Breast epithelium (tissue), 4 donors: ENCODE measurements at places on chromosomes 6 and 20. TPM values are rescaled to one million over a fixed set of nuclear protein-coding genes. Genes with fewer than 3 reads are reported as not detected.

DNA sequence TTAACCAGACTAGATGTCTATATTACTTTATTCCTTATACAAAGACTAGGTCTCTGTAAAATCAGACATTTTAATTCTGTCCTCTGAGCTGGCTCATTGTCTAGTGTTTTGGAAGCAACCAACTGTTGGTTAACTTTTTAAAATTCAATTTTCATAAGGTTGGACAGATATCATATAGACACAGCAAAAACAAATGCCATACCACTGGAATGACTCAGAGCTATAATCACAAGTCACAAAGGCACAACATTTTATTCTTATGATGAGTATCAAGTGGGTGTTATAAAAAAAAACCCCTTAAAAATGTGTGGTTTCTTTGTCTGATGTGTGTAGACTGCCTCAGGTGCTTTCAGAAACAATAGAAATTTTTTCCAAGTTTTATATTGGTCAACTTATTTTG lies 296.2 kb upstream of the MARCKS start:
- H3K27me3 ChIP-seq = no peaks in the 10 kb centered on the region
- no peak overlapping the region for H3K27ac ChIP-seq
- no peak for DNase-seq
- H3K4me3 ChIP-seq = no peak overlapping the region

DNA sequence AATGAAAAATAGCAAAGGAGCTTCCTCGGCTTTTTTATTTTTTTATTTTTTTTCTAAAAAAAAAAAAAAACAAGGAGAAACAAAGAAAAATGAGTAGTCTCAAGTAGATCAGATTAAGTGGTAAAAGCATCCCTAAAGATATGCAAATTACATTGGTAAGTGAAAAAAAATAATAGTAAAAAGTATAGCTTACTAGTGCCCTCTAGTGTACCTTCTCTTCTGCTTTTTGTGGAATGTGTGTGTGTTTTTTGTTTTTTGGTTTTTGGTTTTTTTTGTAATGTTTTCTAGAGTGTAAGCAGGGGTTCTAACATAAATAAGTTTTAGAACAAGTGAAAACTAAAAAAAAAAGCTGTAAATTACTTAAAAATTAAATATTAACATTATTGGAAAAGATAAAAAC lies 1062.0 kb downstream of the HACE1 start:
- H3K36me3 ChIP-seq = no peaks in the 10 kb centered on the region
- DNase-seq = no peak
- no peak overlapping the region for H3K27ac ChIP-seq
- no peaks in the 10 kb centered on the region for H3K27me3 ChIP-seq
- H3K4me3 ChIP-seq = no peak overlapping the region

The C6orf15 gene
- not detected for total RNA-seq

GRCh38 chr20:6909608-6910007 lies 142.1 kb downstream of the BMP2 start:
- H3K36me3 ChIP-seq = no peaks in the 10 kb centered on the region
- H3K4me1 ChIP-seq = no peaks in the 10 kb centered on the region
- H3K27ac ChIP-seq = no peak overlapping the region
- no peak for DNase-seq
- H3K4me3 ChIP-seq = no peak overlapping the region

DNA sequence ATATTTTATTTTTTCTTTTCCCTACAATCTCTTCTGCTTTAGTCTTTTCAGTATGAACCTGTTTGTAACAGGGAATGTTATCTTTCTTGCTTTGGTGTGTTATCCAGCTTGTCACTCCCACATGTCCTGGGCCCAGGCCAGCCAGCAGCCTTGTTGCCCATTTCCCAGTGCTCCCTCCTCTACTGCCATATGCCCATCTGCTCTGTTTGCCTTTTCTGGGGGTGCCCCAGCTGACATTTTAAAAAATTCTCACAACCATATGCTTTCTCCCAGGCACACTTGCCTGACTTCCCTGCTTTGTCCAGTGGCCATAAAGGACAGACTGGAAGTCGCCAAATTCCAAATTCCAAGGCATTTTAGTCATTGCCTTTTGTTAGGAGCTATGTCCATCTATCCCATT lies 23.6 kb upstream of the LMBRD1 start:
- no peaks in the 10 kb centered on the region for H3K27me3 ChIP-seq
- H3K27ac ChIP-seq = no peak overlapping the region
- H3K4me3 ChIP-seq = no peak overlapping the region
- no peaks in the 10 kb centered on the region for H3K4me1 ChIP-seq
- no peaks in the 10 kb centered on the region for H3K36me3 ChIP-seq

GRCh38 chr20:41005361-41005729 lies 23.3 kb upstream of the TOP1 start:
- no peaks in the 10 kb centered on the region for H3K36me3 ChIP-seq
- no peak overlapping the region for H3K4me3 ChIP-seq
- H3K4me1 ChIP-seq = no peaks in the 10 kb centered on the region
- DNase-seq = peak; percentile 90
- H3K27me3 ChIP-seq = no peaks in the 10 kb centered on the region

- DNase-seq = no peak
- H3K27ac ChIP-seq = peak overlapping the region; percentile 16
- no peaks in the 10 kb centered on the region for H3K4me1 ChIP-seq
- no peaks in the 10 kb centered on the region for H3K27me3 ChIP-seq
- no peak overlapping the region for H3K4me3 ChIP-seq
Measured at GRCh38 chr6:121897337-121897760, 461.9 kb downstream of the GJA1 start.

- peak overlapping the region; percentile 100 for H3K27ac ChIP-seq
- H3K27me3 ChIP-seq = no peaks in the 10 kb centered on the region
- H3K4me1 ChIP-seq = peaks cover 76% of the 10 kb centered on the region
- no peak for DNase-seq
- H3K4me3 ChIP-seq = peak overlapping the region; percentile 2
Measured at GRCh38 chr20:31712112-31712553, 10.5 kb downstream of the BCL2L1 start.

The XRN2 gene
- total RNA-seq = 95.7 TPM

- DNase-seq = no peak
- no peaks in the 10 kb centered on the region for H3K36me3 ChIP-seq
- H3K27ac ChIP-seq = no peak overlapping the region
- no peaks in the 10 kb centered on the region for H3K4me1 ChIP-seq
- H3K4me3 ChIP-seq = no peak overlapping the region
Measured at GRCh38 chr6:83815631-83816272, 37.4 kb upstream of the RIPPLY2 start.

The TRIM38 gene
- 11.8 TPM for total RNA-seq

DNA sequence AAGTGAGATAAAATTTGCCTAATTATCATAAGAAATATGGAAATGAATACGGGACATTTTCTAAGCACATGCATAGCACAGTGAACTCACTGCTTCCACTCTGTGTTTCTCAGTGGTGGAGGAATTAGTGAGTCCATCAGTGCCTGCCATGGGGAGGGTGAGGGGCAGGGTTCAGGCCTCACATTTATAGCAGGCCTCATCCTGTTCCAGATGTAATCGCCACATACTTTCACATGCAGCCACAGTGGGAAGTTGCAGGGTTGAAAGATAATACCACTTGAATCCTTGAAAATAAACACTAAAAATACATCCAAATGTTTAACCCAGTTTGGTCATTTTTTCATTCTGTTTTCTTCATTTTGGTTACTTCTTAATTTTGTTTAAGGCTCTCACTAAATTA lies 29.9 kb upstream of the ANKEF1 start:
- no peaks in the 10 kb centered on the region for H3K27me3 ChIP-seq
- H3K36me3 ChIP-seq = no peaks in the 10 kb centered on the region
- H3K4me3 ChIP-seq = no peak overlapping the region
- no peak for DNase-seq

DNA sequence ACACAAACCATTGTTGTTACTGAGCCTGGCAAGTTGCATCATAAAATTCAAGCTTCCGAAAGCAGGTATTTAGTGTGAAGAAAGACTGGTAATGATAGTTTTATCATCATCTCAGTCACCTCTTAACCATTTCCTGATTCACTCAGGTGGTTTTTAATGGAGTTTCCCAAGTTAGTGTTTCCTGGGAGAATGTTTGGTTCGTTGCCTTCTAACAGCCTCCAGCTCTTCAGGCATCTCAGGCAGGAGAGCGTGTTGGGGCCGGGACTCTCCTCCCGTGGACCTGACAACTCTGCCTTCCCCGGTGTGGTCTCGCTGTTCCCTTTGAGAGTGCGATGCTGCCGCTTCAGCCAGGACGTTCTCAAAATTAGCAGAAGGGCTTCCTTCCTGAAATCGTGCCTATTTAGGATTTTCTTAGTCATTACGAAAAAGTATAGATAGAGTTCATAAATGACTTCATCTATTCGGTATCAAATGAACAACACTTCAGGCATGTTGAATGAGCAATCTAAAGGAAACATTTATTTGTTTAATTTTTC lies 105.0 kb upstream of the QKI start:
- H3K4me1 ChIP-seq = no peaks in the 10 kb centered on the region
- no peaks in the 10 kb centered on the region for H3K36me3 ChIP-seq
- no peak overlapping the region for H3K4me3 ChIP-seq
- no peaks in the 10 kb centered on the region for H3K27me3 ChIP-seq

DNA sequence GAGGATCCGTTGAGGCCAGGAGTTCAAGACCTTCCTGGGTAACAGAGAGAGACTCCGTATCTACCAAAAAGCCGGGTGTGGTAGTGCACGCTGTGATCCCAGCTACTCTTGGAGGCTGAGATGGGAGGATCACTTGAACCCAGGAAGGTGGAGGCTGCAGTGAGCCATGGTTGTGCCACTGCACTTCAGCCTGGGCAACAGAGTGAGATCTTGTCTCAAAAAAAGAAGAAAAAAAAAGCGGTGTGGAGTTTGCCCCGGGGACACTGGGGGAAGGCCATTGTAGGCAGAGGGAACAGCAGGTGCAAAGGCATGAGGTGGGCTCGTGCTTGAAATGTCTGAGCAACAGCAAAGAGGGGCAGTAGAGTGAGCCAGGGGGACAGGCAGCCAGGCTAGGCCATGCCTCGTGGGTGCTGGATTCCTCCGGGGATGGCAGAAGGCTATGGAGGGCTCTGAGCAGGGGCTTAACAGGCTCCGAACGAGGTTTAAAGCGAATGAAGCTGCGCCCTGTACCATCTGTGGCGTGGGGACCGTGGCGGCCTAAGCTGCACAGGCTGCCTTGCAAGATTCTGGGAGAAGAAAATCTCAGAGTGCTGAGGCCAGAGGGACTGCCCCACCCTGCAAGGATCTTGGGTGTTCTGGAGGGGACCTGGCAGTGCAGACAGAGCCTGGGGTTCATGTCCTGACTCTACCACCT lies 36.9 kb upstream of the NOL4L start:
- H3K4me3 ChIP-seq = no peak overlapping the region
- DNase-seq = no peak
- H3K4me1 ChIP-seq = no peaks in the 10 kb centered on the region
- no peaks in the 10 kb centered on the region for H3K36me3 ChIP-seq

The HTR1B gene
- 0.15 TPM for total RNA-seq

- no peaks in the 10 kb centered on the region for H3K36me3 ChIP-seq
- no peak overlapping the region for H3K4me3 ChIP-seq
- DNase-seq = no peak
- no peaks in the 10 kb centered on the region for H3K27me3 ChIP-seq
- no peaks in the 10 kb centered on the region for H3K4me1 ChIP-seq
Measured at GRCh38 chr20:54293526-54293925, 85.6 kb downstream of the PFDN4 start.

DNA sequence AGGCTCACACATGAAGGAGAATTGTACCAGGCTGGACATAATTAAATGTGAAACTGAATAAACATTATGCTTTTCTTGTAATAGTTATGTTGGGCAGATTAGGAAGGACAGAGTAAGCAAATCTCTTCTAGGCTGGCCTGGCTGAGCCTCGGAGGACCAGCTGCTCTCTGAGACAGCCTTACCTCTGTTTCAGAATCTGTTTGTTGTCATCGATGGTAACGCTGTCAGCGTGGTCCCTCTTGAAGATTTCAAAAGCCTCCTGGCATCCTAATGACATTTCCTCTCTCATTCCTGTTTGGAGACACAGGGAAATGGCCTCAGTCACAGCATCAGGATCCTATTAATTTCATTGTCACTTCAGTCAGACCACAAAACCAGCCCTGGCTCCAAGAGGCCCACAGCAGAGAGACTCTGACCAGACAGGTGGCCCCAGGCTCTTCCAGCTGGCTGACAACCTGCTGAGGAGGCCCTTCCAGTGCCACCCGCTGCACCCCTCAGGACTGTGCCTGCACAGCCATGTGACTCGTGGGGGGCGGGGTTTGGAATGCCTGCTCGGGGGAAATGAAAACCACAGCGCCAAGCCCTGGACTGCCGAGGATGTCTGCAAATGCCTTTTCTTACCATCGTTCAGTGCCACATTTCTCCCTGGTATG lies 108.5 kb upstream of the KCNK16 start:
- H3K4me3 ChIP-seq = no peak overlapping the region
- H3K27ac ChIP-seq = peak overlapping the region; percentile 70
- peak; percentile 62 for DNase-seq
- no peaks in the 10 kb centered on the region for H3K36me3 ChIP-seq
- H3K4me1 ChIP-seq = peaks cover 12% of the 10 kb centered on the region

DNA sequence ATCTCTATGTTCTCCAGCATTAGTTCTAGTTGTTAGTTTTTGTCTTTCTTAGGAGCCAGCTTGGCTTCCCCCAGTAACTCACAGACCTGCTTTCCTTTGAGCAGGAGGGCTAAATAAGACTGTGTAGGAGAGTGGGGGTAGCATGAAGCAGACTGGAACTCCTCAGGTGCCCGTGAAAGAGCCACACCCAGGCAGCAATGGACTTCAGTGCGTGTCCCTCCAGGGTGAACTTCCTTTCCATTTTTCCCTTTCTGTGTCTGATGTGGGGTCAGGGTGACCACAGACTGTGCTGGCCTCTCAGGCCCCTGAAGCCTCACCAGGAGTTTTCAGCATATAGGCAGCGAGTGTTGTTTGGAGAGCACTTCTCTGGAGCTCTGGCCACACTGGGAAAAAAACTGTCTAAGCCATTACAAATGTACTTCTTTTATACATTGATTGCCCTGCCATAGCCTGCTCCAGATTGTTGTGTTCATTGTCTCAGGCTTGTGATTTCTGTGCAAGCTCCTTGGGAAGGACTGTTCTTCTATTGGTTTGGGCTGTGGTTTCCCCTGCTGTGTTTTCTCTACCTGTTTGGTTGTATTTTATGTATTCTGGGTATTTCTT lies 55.7 kb downstream of the SH3BGRL2 start:
- H3K4me1 ChIP-seq = peaks cover 6% of the 10 kb centered on the region
- no peak overlapping the region for H3K4me3 ChIP-seq
- peak overlapping the region; percentile 49 for H3K27ac ChIP-seq
- no peak for DNase-seq
- no peaks in the 10 kb centered on the region for H3K27me3 ChIP-seq
- no peaks in the 10 kb centered on the region for H3K36me3 ChIP-seq

GRCh38 chr20:9590189-9590588 lies 75.8 kb downstream of the LAMP5 start:
- no peaks in the 10 kb centered on the region for H3K36me3 ChIP-seq
- no peak for DNase-seq
- no peaks in the 10 kb centered on the region for H3K4me1 ChIP-seq
- no peaks in the 10 kb centered on the region for H3K27me3 ChIP-seq
- no peak overlapping the region for H3K4me3 ChIP-seq

The MRPS18A gene
- total RNA-seq = 40.6 TPM

The ZNF334 gene
- 8.2 TPM for total RNA-seq

The NKAIN4 gene
- total RNA-seq = not detected

- no peaks in the 10 kb centered on the region for H3K27me3 ChIP-seq
- no peak overlapping the region for H3K4me3 ChIP-seq
Measured at GRCh38 chr6:628766-629165, 28.1 kb downstream of the HUS1B start.

- H3K4me3 ChIP-seq = no peak overlapping the region
- no peaks in the 10 kb centered on the region for H3K4me1 ChIP-seq
- DNase-seq = no peak
- H3K27ac ChIP-seq = no peak overlapping the region
- H3K27me3 ChIP-seq = peaks cover 24% of the 10 kb centered on the region
- H3K36me3 ChIP-seq = no peaks in the 10 kb centered on the region
Measured at GRCh38 chr20:46230801-46231282, 77.5 kb downstream of the CDH22 start.
